Fibroblast of skin of left biceps (primary cell): ENCODE measurements at places on chromosomes 7 and 10.

GRCh38 chr10:73810735-73811465 is 498 bp downstream of the NDST2 start:
- DNase-seq: no peak

DNA sequence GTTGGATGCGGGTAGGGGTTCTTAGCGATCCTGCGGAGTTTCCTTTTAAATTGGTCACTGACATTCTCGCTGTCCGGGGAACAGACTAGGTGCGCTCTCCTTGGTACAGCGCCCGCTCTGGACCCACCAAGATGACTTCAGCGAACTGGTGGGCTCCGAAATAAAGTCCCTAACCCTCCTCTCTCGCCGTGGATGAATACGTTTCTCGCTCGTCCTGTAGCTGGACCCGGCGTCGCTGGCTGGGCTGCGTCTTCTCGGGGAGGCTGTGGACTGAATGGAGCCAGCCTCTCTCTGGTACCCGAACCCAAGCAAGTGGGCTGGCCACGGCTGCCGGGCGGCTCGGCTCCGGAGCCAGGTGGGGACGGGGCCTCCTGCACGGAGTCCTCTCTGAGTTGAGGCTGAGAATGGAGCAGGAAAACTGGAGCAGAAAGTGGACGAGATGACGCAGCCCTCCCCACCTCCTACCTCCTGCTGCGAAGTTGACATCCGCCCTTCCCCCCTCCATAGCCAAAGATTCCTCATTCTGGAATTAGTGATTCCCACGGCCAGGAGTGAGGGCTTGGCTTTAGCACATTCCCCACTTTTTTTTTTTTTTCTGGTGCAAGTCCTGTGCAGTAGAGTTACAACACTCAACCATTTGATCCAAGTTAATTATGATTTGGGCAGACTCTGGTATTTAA is 1.5 kb downstream of the UNC5B start:
- DNase-seq: peak; percentile 79

- no peak for DNase-seq
Measured at GRCh38 chr7:7596176-7596575, 29.5 kb downstream of the MIOS start.

GRCh38 chr7:16606704-16607103 is 38.9 kb downstream of the ANKMY2 start:
- DNase-seq: no peak

DNA sequence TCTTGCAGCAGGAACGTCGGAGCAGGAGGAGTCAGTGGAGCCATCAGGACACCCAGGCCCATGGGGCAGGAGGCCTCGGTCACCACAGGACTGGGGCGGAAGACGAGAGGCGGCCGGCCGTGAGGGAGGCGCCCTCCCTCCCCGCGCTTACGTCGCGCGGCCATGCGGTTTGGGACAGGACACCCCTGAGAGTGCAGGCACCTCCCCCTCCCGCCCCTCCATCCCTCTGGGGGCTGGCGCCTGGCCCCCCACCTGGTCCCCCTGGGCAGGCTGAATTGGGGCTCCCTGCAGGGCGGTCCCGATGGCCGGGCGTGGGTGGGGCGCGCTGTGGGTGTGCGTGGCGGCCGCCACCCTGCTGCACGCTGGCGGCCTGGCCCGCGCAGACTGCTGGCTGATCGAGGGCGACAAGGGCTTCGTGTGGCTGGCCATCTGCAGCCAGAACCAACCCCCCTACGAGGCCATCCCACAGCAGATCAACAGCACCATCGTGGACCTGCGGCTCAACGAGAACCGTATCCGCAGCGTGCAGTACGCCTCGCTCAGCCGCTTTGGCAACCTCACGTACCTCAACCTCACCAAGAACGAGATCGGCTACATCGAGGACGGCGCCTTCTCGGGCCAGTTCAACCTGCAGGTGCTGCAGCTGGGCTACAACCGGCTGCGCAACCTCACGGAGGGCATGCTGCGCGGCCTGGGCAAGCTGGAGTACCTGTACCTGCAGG is 74.4 kb downstream of the ELFN1 start:
- no peak for DNase-seq

- DNase-seq: peak; percentile 91
Measured at GRCh38 chr10:121942749-121943416, 15.1 kb upstream of the ATE1 start.

DNA sequence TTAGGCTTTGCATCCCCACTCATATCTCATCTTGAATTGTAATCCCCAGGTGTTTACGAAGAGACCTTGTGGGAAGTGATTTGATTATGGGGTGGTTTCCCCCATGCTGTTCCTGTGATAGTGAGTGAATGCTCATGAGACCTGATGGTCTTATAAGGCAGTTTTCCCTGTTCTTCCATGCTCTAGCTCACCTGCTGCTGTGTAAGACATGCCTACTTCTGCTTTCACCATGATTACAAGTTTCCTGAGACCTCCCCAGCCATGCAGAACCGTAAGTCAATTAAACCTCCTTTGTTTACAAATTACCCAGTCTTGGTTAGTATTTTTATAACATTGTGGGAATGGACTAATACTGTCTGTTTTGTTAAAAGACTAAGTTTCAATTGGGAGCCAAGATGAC is 35.3 kb upstream of the ZNF92 start:
- DNase-seq: no peak

- DNase-seq: no peak
Measured at GRCh38 chr7:80660939-80661338, 22.5 kb downstream of the CD36 start.

- DNase-seq: no peak
Measured at GRCh38 chr7:117024811-117025210, 71.5 kb downstream of the ST7 start.

- peak; percentile 49 for DNase-seq
Measured at GRCh38 chr7:150335108-150335773, 6.2 kb downstream of the RARRES2 start.

- no peak for DNase-seq
Measured at GRCh38 chr10:106992055-106992454, 172.5 kb downstream of the SORCS1 start.

- no peak for DNase-seq
Measured at GRCh38 chr10:7400068-7400715, 10.6 kb downstream of the SFMBT2 start.

DNA sequence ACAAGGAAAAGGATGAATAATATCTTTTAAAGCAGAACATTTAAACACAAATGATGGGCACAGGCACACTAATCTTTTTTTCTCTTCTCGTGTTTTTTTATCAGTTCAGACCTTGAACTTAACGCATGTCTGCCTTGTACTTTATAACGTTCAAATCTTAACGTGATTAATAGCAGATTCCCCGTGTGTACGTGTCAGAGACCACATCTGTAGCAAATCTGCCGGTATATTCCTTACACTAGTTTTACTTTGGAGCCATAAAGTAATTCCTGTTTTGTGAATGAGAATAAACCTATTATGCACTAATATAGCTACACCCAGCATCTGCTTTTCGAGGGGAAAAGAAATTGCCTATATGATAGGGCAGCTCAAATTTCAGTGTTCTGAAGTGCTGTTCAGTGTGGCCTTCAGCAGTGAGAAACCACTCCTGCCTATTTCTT is 166.0 kb upstream of the TCF7L2 start:
- no peak for DNase-seq

- no peak for DNase-seq
Measured at GRCh38 chr10:88508796-88509195, 74.3 kb downstream of the RNLS start.

- no peak for DNase-seq
Measured at GRCh38 chr10:51668336-51668689, 31.1 kb downstream of the CSTF2T start.

- no peak for DNase-seq
Measured at GRCh38 chr10:61621605-61622051, 41.1 kb upstream of the CABCOCO1 start.

GRCh38 chr7:94620703-94621118 is 35.2 kb downstream of the SGCE start:
- DNase-seq: peak; percentile 38

- no peak for DNase-seq
Measured at GRCh38 chr10:35554461-35555056, 50.6 kb upstream of the GJD4 start.

- DNase-seq: no peak
Measured at GRCh38 chr7:55019191-55019690, 424 bp downstream of the EGFR start.

DNA sequence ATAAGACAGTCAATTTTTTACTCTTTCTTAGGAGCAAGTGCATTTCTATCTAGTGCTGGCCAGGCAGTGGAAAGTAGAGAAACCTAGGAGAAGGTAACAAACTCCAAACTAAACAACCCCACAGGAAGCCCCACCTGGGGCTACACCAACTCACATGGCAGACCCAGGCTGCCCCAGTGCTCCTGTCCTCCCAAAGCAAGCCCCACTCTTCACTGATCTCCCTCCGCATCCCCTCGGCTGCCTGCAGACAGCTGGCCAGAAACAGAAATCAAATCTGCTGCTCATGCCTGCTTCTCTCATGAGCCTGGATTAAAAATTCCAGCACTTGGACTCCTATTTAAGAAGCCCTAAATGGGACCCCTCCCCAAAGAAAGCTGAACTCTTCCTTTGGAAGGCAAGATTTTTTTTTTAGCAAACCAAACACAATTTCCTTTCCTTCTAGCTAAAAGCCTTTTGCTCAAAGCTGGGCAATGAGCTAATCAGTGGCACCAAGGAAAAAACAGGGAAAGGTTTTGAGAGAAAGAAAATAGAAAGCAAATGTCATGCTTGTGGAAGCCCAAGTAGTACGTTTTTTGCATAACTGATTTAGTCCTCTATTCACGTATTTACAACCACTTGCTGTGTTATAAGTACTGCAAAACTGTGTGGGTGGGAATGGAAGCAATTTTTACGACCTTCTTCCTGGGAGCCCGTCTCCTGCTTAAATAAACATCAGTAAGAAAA is 10.8 kb downstream of the PDE1C start:
- no peak for DNase-seq

DNA sequence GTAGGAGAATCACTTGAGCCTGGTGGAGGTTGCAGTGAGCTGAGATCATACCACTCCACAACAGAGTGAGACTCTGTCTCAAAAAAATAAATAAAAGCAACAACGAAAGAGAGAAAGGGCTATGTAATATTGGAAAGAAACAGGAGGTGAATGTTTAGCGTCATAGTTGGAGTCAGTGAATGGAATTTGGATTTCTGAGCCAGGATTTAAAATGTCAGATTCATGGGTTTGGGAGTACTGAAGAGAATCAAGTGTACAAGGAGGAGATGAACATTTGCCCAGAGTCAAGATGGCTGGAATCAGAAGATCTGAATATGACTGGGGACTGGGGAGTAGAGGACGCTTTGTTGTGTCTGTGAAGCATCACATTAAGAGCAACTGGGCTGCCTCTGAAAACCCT is 366.4 kb downstream of the GALNT17 start:
- DNase-seq: no peak

GRCh38 chr10:116133634-116134033 is 139.4 kb downstream of the GFRA1 start:
- DNase-seq: no peak

- DNase-seq: no peak
Measured at GRCh38 chr7:28263622-28264271, 83.2 kb upstream of the JAZF1 start.
